ENCODE measurements at places on chromosomes 12 and 14.

DNA sequence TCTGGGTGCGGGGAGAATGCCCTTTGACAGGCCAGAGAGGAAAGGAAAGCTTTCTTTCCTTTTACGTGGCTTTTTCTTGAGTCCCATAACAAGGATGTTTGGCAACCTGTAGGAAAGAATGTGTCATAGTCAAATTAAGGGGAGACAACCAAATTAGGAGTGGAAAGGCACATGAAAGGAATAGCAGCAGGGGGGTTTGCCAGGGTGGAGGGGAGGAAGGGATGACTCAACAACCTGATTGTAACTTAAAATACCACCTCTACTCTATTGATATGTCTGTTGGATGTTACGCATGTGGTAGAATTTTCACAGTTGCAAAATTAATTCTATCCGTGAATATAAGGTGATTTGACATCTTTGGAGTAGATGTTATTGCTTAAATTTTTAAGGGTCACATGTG is 28.5 kb upstream of the MYBPC1 start:
- no peak for DNase-seq

- DNase-seq = no peak
Measured at GRCh38 chr12:48285751-48286650, 64.7 kb downstream of the ZNF641 start.

DNA sequence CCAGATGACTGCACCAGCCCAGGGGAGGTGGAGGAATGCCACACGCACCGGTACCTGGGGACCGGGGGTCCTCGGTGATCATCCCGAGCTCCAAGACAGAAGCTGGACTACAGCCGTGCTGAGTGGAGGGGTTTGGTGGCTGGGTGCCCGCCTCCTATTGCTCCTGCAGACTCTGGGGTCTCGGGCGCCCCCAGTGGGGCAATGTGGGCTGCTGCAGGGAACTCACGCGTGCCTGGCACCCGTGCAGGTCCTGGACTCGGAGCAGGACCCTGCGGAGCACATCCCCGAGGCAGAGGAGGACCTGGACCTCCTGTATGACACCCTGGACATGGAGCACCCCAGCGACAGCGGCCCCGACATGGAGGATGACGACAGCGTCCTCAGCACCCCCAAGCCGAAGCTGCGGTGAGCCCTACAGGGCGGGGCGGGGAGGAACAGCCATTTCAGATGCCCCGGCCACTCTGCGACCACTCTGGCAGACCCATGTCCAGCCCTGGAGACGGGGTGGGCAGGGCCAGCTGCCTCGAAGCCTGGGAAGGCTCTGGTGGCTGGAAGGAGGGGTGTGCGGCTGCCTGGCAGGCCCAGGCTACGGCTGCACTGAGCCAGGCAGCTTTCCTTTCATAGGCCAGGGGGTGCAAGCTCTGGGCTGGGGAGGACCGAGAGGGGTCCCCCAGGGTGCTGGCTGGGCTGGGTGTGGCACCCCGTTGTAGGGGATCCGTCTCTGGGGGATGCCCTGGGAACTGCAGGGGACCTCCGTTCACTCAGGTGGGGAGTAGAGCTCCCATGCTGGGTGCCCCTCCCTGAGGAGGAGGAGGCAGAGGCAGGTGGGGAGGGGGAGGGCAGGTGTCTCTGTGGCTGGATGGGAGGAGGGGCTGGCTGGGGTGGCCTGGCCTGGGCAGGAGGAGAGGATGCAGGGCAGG is 21.6 kb upstream of the TEX22 start:
- DNase-seq = no peak

DNA sequence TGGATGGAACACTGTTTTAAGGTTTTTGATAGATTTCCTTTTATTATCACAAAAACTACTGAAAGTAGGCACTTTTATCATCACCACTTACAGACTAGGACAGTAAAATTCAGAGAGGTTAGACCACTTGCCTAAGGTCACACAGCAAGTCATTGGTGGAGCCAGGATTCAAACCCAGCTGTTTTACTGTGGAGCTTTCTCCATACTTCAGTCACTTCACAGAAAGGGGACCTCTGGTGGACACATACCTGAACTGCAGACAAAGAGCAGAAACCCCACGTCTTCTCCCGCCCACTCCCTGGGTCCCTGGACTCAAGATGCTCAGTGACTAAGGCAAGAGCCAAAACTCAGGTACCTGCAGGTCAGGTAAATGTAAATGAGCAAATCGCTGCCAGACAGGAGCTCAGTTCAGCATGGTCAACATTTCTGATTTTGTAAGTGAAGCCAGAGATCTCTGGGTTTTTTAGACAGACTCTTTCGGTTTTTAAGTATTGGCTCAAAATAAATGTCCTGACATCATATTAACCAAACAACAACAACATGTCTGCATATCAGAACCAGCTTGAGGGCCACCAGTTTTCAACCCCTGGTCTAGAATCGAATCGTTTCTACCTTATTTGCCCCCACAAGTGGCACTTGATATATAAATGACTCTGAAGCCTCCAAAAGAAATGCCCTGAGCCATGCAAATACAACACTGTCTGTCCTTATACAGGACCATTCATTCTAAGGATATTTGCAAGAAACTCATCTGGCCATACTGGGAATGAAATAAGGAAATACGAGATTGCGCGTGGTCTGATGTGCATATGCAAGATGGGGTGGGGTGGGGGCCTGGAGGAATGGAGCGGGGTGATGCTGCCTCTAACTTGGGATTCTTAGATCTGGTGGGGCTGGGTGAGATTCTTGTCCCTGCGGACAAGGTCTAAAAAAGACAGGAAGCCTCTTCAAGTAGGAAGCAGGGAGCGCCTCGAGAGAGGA is 110.9 kb downstream of the KSR2 start:
- DNase-seq = peak; percentile 73

- no peak for DNase-seq
Measured at GRCh38 chr14:62689733-62690132, 355.5 kb downstream of the KCNH5 start.

DNA sequence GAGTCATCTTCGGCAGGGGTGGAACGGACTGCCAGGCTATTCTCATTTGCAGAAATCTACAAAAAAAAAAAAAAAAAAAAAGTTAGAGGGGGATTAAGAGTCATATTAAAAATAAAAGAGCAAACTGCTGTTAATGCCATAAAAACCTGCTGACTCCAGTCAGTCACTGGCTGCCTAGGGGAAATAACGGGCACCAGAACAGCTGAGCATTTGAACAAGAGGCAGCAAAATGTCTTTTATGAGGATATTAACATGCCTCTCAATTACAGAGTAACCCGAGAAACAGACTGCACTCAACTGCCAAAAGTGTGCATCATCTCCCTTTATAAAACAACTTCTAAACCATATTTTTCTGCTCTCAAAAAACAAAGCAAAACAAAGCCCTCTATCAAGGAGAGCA is 28.7 kb upstream of the CERS5 start:
- no peak for DNase-seq

DNA sequence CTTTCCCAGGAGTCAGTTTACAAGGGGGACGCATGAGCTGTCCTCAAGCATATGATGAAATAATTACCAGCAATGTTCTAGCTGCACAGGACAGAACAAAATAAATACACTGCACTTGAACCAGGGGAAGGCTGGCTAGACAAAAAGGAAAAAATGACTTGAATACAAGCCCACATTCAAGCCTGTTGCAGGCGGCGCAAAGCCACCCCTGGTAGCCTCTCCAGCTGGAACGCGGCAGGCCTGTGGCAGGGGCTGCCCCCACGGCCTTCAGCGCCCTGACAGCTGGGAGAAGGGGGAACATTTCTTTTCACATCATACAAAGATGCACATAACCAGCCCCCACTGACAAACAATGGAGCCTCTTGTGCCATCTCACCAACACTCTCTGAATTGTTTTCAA is 57.1 kb downstream of the TRAFD1 start:
- DNase-seq = no peak

DNA sequence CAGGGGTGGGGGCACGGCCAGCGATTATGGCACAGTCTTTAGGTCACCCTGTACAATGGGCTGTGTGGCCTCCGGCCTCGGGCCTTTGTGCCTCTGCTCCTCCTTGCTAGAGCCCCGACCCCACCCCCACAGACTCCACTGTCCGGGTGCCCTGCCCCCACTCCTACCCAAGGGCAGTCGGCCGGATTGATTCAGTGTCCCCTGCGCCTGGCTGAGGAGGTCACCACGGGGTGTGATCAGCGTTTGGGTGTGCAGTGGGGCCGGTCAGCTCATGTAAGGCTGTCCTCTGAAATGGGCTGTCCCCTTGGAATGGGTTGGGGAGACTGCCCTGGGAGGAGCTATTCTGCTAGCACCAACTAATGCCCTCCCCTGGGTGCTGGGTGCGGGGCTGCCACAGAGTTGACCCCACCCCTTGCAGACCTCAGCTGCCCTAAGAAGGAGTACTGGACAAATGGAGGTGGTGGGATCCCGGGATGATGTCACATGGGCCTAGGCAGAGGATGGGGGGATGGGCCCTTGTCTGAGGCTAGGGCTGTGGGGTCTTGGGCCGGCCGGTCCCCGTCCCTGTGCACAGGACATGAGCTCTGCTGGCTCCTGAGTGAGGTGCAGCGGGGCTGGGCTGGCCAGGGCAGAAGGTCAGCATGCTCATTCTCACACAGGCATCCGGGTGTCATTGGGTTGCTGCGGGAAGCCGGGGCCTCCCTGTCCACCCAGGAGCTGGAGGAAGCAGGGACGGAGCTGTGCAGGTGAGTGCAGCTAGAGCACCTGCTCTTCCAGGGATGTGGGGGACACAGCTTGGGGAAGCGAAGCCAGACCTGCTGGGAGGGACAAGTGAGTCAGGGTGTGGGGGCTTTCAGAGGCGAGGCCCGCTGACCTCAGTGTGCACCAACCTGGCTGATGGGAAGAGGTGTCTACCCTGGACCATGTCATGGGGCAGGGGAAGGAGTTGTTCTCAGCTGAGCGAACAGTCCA is 23.4 kb downstream of the ASPG start:
- DNase-seq = no peak

DNA sequence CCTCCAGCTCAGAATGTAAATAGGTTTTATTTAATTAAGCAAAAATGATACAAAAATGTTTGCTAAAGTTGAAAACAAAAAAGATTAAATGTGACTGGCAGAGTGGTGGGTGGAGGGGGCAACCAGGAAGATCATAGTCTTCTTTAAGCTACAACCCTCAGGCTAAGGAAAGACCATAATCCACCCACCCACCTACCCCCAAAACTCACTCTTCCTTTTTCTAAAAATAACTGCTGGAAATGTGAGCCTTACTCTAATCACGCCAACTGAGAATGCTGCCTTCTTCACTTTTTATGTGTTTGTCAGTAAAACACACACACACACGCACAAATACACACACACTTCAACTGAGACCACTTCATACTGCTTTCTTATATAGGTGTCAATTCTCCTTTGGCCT is 230.0 kb upstream of the EGLN3 start:
- DNase-seq = no peak

- no peak for DNase-seq
Measured at GRCh38 chr14:61889914-61890351, 127.7 kb downstream of the SNAPC1 start.

GRCh38 chr12:52495389-52495788 is 2.3 kb upstream of the KRT6A start:
- DNase-seq = no peak

- DNase-seq = peak; percentile 43
Measured at GRCh38 chr12:16012117-16012516, 101.0 kb downstream of the DERA start.

DNA sequence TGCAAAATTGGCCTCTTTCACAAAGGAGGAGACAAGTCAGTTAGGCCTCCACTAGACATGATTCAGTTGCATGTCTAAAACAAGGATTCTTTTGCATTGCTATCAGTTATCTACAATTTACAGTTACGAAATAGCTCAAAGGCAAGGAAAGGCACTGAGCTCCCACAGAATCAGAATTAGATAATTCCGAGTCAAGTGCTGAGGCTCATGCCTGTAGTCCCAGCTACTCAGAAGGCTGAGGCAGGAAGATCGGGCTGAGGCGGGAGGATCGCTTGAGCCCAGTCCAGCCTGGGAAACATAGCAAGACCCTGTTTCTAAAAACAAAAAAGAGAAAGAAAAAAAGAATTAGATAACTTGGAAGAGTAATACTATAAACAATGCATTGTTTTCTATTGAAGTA is 12.3 kb upstream of the RTRAF start:
- no peak for DNase-seq
